ENCODE measurements at places on chromosomes 5 and 9. TPM values are rescaled to one million over a fixed set of nuclear protein-coding genes. Genes with fewer than 3 reads are reported as not detected.

Gene SMIM27
- polyA plus RNA-seq: 5.3 TPM

Gene SLC45A2
- polyA plus RNA-seq: 0.03 TPM

DNA sequence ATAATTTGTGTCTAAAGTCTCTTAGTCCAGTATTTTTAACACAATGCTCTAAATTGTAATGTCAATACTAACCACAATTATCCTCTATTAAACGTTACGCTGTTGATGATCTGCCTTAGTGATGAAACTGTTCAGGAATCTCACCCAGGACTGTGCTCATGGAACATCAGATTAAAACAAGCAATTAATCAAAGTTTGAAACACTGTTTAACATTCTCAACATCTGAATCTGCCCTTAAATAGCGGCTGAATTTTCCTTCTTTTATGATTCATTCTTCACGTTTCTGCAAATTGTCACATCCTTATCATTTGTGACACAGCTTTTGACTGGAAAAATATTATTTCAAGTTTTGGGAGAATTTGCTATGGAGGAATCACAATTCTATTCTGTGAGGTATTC lies 113.8 kb downstream of the MARCHF11 start:
- no peak for DNase-seq

GRCh38 chr9:24257726-24258125 lies 288.0 kb downstream of the IZUMO3 start:
- DNase-seq: no peak

Measured in lung (tissue), 17 donors.